ENCODE measurements at places on chromosomes 3 and 15.

DNA sequence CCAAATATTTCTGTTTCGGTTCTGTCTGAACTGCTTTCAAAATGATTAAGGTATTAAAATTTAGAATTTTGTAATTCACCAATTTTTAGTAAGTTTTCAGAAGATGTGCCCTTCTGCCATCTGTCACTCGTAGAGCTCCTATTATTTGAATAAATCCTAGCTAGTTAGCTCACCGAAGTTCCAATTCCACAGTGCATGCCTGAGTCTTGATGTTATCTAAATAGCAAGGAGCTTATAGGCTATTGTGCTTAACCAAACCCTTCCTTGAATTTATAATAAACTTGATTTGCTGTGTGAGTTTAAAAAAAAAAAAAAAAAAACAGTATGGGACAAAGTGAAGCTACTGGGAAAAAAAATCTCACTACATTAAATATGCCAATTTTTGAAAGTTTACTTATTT is 18.7 kb downstream of the ATP13A3 start:
- DNase-seq: no peak

- DNase-seq: no peak
Measured at GRCh38 chr3:51544011-51544775, 5.7 kb downstream of the RAD54L2 start.

- DNase-seq: no peak
Measured at GRCh38 chr3:67866571-67866970, 212.2 kb upstream of the SUCLG2 start.

DNA sequence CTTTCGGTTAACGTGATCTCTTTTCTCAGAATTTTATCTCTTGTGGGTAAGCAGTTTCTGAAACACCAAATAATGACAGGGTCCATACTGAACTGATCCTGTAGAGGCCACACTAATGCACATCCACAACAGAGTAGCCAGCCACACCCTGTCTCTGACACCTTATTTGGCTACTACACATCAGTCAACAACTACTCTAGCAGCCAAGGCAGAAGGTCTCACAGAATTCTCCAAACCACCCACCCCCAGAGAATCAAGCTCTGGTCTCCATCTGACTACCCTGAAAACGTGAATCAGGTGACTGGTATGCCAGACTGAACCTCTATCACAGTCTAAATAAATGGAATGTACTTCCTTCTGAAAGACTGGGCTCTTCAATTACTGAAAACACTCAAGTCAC is 38.0 kb downstream of the EDC3 start:
- DNase-seq: no peak

DNA sequence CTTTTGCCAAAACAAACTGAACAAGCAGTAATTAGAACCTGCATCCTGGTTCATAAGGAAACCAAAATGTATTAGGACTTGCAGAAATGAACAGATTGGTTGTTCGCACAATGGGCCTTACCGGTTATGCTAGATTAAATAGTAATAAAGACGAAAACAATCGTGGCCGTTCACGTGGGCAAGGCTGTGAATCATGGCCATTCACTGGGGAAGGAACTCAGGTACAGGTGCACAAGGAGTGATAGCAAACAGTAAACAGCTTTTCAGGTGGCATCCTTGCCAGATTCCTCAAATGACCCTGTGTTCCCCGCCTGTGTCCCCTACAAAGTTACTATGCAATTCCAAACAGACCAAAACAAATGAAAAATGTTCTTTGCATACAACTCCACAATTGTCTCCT is 8.2 kb downstream of the LRIG1 start:
- DNase-seq: no peak

DNA sequence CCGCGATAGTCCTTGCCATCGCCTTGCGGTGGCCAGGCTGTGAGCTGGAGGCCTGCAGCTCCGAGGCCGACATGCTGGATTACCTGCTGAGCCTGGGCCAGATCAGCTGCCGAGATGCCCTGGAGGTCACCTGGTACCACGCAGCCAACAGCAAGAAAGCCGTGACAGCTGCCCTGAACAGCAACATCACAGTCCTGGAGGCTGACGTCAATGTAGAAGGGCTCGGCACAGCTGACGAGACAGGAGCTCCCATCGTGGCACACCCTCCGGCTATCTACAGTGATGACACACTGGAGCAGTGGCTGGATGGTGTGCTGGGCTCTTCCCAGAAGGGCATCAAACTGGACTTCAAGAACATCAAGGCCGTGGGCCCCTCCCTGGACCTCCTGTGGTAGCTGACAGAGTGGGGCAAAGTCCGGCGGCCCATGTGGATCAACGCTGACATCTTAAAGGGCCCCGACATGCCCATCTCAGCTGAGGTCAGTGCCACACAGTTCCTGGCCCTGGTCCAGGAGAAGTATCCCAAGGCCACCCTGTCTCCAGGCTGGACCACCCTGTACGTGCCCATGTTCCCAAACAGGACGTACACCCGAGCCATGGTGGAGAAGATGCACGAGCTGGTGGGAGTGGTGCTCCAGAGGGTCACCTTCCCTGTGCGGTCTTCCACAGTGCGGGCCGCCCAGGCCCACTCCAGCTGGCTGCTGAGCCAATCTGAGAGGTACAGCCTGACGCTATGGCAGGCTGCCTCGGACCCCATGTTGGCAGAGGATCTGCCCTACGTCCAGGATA is 70.2 kb downstream of the FAM43A start:
- DNase-seq: no peak

- DNase-seq: no peak
Measured at GRCh38 chr15:62320259-62320658, 155.2 kb upstream of the C2CD4B start.
